Mesenteric fat pad (tissue), 1 donor: ENCODE measurements at places on chromosomes 7 and 10. TPM values are rescaled to one million over a fixed set of nuclear protein-coding genes. Genes with fewer than 3 reads are reported as not detected.

The PPIF gene
- total RNA-seq = 181 TPM

DNA sequence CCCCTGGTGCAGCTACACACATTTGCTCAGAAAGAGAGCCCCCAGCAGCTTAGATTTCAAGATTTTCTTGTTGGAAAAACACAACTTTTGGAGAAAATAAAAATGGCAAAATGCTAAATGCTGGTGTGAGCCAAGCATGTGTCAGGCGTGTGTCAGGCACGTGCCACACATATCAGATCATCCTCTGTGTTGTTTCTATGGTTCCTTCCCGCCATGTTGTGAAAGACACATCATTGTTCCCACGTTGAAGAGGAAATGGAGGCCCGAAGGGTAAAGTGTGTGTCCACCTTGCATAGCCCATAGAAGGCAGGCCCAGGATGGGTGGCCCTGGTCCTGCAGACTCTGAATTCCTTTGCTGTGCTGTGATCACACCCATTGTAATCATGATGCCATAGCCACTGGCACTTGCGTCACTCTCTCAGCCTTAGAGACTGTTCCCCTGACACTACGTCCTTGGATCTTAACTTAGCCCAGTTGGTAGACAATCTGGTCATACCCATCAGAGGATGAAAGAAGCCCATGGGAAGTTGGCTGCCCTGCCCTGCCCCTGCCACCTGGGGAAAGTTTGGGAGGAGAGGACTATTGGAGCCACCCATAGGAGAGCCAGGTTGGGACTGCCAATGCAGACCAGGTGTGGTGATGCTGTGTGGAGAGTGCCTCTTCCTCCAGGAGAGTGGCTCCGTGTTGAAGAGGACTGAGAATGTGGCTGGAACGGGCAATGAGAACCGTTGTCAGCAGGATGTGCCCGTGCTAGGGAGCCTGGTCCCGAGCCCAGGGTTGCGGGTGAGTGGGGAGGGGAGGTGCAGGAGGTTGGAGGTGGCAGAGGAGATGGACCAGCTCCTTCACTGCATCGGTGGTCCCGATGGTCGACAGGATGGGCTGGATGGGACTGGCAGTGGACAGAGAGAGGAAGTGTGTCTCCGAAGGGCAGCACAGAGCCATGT is 65.6 kb upstream of the IGFBP3 start:
- peak; percentile 47 for DNase-seq

DNA sequence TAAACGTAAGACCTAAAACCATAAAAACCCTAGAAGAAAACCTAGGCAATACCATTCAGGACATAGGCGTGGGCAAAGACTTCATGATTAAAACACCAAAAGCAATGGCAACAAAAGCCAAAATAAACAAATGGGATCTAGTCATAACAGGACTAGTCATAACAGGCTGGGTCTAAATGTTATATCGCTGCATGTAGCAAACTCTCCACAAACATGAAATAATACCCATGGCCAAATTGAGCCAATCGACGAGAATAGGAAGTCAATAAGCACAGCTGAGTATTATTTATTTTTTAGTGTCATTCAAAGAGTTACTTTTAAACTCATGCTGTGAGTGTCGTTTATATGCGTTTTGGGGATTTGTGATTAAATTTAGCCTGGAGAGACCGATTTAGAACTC is 225.1 kb downstream of the TFEC start:
- no peak for DNase-seq

The GATA3 gene
- total RNA-seq = 5.5 TPM

DNA sequence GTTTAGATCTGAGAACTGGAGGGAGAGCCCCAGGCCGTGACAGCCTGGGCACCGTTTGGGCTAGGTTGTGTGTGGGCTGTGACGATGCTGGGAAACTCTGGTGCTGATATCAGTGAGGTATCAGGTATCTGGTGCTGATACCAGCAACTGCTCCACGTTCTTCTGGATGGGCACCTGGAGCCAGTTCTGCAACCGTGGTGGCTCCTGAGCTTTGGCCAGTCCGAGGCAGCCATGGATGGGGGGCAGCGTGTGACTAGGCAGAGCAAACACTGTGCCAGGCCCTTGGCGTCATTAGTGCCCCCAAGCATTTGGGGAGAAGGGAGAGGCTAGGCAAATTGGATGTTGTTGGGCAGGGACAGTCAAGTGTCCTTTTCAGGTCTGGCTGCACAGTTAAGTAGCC is 57.9 kb downstream of the ZNF467 start:
- no peak for DNase-seq

GRCh38 chr7:32774541-32774951 is 117.0 kb downstream of the KBTBD2 start:
- DNase-seq = no peak

- DNase-seq = no peak
Observed at GRCh38 chr10:122494833-122495232, 33.5 kb downstream of the HTRA1 start.

DNA sequence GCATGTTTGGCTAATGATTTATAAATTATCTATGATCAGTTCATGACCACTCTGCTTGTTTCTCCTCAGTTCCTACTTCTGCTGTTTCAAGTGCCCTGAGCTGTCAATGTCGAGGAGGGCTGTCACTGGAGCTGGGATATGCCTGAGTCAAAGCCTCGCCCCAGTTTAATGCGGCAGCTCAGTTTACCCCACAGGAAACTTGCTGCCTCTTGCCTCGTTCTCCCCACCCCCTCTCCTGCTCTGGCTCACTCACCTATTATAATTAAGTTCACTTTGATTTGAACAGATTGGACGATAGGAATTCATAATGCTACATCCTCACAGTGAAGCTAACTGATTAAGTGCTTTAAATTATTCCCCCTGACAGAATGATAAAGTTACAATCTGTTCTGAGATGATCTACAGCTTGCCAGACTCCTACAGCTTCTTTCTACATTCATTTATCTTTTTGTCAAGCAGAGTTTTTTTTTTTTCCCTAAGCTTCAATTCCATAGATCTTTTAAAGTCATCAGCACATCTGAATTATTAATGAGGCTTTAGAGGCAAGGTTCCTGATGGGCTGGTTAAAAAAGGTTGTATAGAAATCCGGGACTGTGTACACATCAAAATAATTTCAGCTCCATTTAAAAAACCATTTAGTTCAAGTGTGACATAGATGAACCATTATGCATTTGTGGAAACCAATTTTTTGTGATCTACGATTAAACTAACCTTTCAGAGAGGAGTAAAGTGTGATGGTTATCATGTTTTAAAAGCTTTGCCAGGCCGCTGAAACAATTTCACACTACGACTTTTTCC is 758.3 kb downstream of the KCNMA1 start:
- no peak for DNase-seq

The OLAH gene
- total RNA-seq = 2.0 TPM

- peak; percentile 71 for DNase-seq
Observed at GRCh38 chr10:80540981-80541750, 3.5 kb downstream of the SH2D4B start.

The BLNK gene
- 4.7 TPM for total RNA-seq

The NOS3 gene
- 57.1 TPM for total RNA-seq

DNA sequence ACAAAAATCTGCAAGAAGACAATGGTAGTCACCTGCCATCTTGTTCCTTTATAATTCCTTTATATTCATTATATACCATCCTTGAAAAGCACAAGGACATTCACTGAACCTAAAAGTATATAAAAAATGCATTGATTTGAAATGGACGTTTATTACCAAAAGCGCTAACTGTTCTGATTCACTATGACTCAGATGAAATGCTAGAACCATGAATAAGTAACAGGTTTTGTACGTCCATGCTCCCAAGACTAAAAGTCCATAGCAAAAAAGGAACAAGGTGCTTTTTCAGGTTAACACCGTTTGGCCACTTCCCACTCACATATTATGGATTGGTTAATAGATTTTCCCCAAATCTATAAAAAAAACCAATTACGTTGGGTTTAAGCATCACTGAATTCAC is 109.4 kb downstream of the PPP1R17 start:
- no peak for DNase-seq

- no peak for DNase-seq
Observed at GRCh38 chr7:131921016-131921415, 364.6 kb upstream of the PODXL start.

DNA sequence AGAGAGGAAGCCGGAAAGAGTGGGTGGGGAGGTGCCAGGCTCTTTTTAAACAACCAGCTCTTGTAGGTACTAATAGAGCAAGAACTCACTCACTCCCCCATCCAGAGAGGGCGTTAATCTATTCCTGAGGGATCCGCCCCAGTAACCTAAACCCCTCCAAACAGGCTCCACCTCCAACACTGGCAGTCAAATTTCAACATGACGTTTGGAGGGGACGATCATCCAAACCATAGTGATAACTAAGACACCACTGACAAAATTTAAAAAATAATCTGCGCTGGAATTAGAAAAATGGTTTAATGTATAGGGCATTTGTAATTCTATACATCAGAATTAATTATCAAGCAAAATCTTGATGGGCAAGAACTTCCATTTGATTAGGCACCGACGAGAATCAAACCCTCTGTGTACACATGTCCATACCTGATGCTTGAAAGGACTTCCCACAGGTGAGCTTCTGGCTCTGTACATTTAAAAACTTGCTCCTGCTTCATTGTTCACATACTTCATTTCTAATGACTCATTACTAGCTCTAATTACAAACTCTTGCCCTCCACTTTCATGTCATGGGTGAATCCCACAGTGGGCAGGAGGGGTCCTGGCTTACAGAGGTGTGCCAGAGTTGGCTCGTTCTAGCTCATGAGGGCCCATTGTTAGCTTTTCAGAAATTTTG is 20.6 kb upstream of the KDM7A start:
- DNase-seq = no peak

The CNNM1 gene
- total RNA-seq = 0.61 TPM

DNA sequence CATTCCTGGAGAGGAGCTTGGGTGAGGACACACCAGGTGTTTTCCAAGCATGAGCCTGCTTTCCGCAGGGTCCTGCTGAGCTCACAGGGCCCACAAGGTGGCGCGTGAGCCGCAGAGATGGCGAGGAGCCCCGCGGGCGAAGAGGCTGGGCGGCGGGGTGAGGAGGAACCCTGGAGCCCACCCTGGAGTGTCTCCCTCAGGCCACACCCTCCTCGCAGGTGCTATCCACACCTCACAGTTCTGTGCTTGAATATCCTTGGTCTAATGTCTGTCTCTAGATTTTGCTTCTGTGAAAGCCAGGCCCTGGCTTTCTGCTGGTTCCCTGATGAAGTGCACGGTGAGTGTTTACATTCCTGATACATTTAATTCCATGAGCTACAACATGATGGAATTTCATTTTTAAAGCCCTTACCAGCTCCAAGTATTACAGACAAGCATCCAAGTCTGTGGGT is 433.6 kb downstream of the ACTR3B start:
- DNase-seq = no peak

DNA sequence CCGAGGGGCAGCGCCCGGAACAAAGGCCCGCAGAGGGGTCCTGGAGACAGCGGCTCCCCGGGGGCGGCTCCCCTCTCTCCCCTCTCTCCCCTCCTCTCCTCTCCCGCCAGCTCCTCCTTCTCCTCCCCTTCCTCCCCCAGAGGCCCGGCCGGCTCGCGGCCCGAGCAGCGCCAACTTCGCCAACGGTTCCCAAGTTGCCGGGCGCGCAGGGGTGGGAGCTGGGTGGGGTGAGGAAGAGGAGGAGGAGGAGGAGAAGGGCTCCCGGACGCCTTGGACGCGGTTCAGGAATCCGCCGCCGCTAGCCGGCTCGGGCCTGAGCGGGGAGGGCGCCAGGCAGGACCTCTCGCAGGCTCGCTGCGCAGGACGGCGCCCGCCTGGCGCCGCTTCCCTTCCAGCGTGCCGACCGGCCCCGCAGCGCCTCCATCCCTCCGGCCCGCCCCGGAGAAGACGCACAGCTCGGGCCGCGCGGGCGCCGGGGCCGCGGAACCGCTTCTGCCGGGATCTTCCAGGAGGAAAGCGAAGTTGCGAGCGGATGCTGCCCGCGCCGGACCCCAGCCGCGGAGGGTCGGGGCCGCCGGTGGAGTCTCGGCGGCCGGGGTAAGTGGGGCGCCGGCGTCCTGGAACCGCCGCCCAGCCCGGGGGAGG is at the start of gene CHST3:
Gene CHST3 (plus strand): TSS at position 298 of the 645 bp plus-strand sequence. CDS start 41,448 bp downstream, outside the sequence.
- DNase-seq = peak; percentile 91

DNA sequence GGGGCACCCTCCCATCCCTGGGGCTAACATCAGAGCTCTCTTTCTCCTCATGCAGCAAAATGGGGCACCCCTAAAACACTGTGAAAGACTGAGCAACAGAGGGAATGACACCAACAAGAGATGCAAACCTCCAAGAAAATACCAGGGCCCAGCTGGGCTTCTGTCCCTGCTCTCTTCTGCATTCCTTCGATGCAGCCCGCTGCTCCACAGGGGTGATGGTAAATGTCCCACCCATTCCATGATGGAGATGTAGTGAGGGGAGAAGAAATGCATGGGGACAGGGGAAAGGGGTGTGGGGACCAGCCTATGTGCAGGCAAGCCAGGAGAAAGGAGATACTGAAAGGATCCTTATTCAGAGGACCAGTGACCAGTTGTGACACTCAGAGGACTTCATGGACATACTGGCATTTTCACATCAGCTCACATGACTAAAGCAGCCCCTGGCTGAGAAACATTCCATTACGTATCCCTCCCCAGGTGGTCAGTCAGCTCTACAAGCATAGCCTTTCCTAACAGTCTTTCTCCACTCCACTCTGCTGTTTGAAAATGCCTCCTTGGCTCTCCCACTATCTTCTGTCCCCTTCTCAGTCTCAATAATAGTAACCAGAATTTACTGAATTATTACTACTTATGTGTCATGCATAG is 13.3 kb downstream of the SORBS1 start:
- no peak for DNase-seq

The C10orf105 gene
- total RNA-seq = 0.22 TPM

- DNase-seq = no peak
Observed at GRCh38 chr7:156842740-156843140, 50.2 kb downstream of the LMBR1 start.

DNA sequence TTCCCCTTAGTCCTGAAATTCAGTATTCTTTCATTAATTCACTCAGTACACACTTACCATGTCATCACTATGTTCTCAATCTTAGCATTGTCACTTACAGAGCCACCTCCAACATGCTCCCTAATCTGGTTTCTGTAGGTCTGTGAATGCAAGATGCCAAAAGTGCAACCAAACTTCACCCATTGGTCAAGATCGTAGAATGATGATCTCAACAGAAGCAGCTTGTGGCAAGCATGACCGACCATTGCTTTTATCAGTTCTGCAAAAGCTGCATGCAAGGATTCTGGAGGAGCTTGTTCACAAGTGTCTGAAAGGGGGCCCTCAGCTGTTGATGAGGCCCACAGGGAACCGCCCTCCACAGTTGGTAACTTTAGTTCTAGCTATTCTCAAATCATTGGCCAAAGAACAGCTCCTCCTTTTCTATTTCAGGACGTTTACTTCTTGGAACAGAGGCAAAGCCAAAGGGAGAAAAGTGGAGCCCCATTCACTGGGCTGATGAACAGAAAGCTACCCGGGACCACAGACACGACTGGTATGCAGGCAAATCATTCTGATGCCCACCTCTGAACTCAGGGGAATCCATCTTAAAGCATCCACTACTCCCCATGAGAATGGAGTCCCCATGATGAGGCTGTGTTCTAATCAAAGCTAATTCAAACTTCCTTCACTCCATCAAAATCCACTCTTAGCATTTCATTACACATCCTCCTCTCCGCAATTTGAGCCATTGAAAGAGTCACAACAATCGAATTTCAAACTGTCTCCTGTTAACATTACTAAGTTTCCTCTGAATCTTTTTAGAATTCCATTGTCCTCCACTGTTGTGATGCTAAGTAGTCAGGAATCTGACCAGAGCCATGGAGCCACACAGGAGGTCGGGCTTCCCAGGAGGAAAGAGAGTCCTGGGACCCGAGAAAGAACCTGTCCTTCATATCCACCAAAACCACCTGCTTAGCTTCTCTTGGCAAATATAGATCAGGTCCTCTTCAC is 13.9 kb downstream of the GRB10 start:
- DNase-seq = no peak

The PON3 gene
- 2.7 TPM for total RNA-seq

GRCh38 chr7:48295296-48295971 is 124.2 kb downstream of the ABCA13 start:
- DNase-seq = no peak

The CFTR gene
- total RNA-seq = 0.22 TPM

The BHLHA15 gene
- 0.67 TPM for total RNA-seq
